ENCODE measurements at places on chromosomes 4 and X.

DNA sequence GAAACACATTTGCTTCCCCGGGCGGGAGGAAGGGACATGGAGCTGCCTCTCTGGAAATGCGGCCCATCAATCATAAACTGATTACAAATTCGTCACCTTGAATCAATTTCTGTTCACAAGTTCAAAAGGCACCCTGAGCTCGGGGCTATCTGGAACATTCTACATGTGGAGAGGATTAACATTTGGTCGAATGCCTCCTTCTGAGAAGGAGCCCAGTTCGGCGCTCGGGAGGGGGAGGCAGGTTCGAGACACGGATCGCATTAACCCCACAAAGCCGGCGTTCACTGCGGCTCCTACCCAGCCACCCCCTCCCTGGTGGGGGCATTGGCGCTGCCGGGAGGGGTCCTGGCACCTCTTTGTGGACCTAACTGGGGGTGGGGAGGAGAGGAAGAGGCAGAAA lies 108.0 kb downstream of the CPZ start:
- DNase-seq = no peak

- no peak for DNase-seq
Measured at GRCh38 chr4:108922191-108922590, 159.3 kb upstream of the ETNPPL start.

- no peak for DNase-seq
Measured at GRCh38 chrX:34659575-34659974, 2.5 kb upstream of the TMEM47 start.

DNA sequence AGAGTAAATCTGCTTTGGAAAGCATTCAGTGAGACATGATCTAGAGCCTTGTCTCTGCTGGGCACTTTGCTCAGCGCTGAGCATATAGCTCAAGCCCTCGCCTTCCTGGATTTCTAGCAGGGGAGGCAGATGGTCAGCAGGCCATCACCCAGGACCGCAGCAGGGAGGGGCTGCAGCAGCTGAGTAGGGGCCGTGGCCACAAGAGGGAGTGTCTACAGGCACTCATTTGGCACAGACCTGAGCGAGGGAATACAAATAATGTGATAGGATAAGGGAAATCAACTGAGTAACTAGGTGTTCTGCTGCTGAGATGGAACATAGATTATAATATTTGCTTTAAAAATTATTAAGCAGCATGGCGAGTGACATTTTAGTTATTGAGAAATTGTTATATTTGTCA lies 30.2 kb downstream of the OFD1 start:
- no peak for DNase-seq

DNA sequence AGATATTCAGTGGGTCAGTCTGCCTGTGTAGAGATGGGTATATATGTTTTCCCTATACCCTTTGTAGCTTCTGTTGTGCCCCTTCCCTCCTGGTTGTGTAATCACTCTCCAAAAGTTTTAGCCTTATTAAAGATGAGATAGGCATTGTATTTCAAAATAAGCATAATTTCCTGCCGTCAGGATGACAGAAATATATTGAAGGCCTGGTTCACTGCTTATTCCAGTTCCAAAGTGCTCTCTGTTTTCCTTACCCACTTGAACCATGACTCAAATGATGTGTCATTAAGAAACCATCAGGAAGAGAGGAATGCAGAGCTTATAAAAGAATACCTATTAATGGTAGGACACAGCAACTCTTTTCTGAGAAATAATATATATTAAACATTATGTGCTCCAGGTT lies 178.5 kb downstream of the GABRB1 start:
- no peak for DNase-seq

- DNase-seq = no peak
Measured at GRCh38 chr4:169050881-169051760, 41.1 kb upstream of the CBR4 start.

GRCh38 chr4:168071304-168071703 lies 21.0 kb upstream of the ANXA10 start:
- DNase-seq = no peak

DNA sequence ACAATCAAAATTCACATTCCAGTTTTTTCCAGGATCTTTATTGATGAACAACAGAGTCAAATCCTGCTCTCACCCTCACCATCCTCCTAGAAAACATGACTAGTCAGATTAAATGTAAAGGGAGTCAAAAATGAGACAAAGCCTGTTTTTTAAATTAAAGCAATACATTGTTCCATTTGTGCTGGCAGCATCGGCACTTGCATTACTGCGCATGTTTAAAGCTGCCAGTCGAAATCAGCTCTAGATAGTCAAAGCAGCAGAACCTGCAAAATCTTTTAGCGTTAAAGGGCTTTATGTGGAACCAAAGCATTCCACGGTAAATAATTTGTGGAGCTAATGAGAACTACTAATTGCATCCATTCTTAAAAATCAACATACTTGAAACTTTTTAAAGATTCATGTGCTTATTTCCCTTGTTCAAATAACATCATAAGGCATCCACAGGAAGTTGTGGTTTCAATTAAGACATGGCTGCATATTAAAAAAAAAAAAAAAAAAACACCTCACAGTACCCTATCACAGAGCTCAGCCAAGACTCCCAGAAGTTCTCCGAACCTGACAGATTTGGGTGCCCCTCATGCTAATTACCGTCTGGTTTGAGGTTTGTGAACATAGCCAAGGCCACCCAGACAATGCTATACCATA lies 82.2 kb downstream of the SH3KBP1 start:
- no peak for DNase-seq

- no peak for DNase-seq
Measured at GRCh38 chr4:81366779-81367178, 104.9 kb downstream of the RASGEF1B start.

DNA sequence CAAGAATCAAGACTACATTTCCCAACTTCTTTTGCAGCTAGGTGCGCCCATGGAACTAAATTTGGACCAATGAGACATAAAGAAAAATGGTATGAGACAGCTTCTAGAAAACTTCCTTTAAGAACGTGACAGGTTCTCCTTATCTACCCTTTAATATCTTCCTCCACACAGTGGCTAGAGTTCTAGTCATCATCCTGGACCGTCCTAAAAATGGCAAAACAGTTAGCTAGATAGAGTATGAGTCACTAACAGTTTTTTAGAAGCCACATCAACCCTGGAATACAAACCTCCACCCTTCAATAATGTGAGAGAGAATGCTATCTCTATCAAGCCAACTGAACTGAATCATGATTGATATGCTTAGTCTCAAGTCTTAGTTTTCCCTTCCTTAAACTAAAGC lies 267.9 kb upstream of the SLC7A11 start:
- DNase-seq = no peak

GRCh38 chr4:148845609-148846008 lies 403.4 kb upstream of the NR3C2 start:
- no peak for DNase-seq

GRCh38 chr4:61860376-61860775 lies 660.2 kb downstream of the ADGRL3 start:
- DNase-seq = no peak

DNA sequence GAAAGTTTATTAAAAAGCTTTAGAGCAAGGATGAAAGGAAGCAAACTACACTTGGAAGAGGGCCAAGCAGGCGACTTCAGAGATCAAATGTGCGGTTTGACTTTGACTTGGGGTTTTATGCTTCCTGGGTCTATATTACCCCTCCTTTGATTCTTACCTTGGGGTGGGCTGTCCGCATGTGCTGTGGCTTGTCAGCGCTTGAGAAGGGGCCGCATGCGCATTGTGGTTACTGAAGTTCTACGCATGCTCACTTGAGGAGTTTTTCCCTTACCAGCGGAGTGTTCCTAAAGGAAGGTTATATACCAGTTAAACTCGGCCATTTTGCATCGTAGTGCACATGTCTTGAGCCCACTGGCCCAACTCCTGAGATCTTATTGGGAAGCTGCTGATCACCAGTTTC lies 9.9 kb downstream of the ZNF157 start:
- no peak for DNase-seq

DNA sequence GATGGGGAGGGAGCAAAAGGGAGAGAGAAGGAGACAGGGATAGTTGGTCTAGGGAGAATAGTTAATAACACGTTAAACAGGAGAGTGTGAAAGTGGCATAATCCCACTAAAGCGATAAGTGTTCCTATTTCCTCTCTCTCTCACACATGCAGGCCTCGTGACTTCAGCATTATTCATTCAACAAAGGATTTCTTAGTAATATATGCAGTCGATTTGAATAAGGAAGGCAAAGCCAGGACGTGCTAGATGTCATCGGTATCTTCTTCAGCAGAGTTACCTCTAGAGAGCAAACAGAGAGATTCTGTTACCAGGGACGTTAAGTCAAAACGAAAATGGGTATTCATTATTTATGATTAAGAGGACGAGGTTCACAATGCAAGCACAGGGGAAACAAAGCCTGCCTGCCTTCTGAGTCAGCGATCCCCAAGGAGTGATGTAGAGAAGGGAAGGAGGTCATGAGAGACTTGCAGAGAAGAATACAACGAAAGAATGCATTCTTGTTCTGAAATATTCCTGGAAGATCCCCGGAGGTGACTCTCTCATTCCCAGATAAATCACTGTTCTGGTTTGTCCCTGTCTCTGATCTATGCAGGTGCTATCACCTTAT lies 1048.4 kb downstream of the NLGN4X start:
- no peak for DNase-seq

DNA sequence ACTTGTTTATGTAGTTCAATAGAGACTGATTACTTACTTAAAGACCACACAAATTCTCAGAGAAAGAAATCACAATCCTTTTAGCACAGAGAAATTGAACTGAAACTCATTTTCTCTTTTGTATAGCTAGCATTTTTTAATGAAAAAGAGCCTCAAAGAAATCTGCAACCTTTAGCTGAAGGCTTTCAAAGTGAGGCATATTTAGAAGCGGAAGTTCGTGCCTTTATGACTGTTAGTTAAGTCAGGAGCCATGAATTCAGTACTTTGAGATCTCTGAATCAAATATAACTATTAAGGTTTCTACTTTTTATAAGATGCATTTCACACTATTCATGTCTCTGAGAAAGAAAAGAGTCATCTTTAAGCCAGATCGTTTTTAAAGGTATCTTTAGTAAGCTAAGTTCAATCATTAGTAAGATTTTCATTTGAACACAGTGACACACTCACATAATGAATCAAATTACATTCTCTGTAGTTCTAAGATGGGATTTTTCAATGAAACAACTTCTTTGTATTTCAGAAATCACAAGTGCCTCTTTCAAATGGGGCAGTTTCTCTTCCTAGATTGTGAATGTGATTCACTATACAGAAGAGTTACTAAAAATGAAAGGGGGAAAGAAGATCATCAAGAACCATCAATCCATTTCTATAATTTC lies 61.4 kb downstream of the SMARCA1 start:
- DNase-seq = no peak

DNA sequence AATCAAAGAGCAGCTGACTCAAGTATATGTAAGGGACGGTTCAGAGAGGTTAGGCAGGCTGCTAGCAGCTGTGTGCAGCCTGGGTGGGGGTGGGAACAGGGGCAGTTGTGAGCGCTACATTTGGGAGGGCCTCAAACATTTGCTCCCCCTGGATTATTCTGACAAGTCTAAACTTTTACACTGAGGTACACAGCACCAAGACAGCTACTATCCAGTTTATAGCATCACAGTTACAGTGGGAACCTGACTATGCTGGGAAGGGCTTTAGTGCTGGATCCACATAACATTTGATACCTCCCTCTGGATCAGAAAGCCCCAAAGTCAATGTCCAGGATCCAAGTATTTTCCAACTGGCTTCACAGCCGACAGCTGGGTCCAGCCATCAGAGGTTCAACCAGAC lies 55.8 kb upstream of the GIMD1 start:
- DNase-seq = no peak

DNA sequence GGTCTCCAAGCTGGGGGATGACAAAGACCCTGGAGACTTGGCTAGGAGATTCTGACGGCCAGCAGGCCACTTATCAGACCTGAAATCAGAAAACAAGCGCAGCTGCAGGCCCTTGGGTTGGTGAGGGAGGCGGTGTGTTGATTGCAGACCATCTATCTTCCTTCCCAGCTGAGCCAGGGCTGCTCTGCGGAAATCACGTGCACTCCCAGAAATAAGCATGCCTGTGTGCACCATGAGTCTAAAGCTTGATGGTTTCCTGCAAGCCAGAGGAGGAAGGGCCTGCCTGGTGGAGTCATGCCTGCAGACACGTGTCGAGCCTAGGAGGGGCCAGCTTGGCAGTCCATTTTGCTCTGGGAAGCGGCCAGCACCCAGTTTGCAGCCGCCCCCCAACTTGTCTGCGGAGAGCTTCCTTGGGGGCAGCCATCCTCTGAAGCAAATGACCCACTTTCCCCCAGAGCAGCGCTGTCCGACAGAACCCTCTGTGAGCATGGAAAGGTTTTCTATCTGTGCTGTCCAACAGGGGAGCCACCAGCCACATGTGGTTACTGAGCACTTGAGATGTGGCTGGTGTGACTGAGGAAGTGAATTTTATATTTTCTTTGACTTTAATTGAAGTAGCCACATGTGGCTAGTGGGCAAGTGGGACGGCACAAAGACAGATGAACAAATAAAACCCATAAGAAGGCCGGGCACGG lies 175.7 kb upstream of the BCOR start:
- DNase-seq = no peak

DNA sequence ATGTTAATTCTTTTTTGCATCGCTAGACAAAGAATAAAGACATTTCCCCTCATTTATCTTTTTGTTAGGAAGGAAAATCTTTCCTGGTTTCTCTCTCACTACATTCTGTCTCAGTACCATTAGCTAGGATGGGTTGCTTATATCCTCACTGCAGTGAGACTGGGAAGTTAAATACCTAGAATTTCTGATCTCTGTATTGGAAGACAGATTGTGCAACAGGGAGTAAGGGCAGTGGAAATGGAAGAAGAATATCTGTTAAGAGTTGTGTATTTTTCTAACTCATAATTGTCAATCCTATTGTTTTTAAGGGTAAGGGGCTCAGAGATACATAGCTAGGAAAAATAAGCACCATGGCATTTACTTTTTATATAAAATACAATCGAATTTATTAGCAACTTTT lies 19.6 kb downstream of the PTPN13 start:
- DNase-seq = no peak

- DNase-seq = peak; percentile 7
Measured at GRCh38 chr4:26235500-26235899, 85.3 kb upstream of the RBPJ start.

GRCh38 chrX:154408659-154409221 lies 314 bp downstream of the DNASE1L1 start:
- DNase-seq = no peak

DNA sequence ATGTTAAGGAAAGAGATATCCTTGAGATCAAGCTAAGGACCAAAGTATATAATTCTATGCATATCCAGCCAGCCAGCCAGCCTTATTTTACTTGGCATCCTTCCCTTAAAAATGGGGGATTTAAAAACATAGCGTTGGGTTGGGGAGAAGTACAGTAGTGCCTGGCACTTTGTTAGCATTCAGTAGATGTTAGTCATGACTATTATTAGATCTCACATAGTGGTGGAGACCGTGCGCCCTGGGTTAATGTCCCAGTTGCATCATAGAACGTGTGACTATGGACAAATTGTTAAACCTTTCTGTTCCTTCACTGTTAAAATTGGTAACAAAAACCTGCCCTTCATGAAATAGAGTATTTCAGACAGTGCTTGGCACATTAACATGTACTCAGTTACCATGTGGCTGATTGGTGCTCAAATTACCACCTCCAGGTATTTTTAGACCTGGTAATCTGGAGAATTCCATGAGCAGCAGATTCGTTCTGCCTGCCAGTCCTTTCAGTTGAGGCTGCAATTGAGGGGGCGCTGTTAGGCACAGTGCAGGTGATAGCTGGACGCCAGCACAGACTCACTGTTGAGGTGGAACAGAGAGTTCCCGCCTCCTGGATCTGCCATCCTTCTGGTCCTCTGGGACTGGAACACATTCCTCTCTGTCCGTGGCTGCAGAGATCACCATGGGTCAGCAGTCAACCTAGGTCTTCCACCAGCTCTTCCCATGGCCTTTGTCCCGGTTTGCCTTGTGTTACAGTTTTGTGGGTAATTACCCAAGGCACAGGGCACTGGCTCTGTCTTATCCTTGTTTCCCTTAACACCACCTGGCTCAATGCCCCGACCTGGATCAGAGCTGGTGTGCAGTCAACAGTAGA lies 31.7 kb downstream of the RBBP7 start:
- DNase-seq = no peak

Data from NCI-H2171 (cell line).